Uterus (tissue), 4 donors: ENCODE measurements at places on chromosomes 7 and 10. TPM values are rescaled to one million over a fixed set of nuclear protein-coding genes. Genes with fewer than 3 reads are reported as not detected.

GRCh38 chr10:8800426-8800825, 745.9 kb downstream of the GATA3 start:
- no peak for DNase-seq

GRCh38 chr10:72123616-72124015, 35.3 kb upstream of the SPOCK2 start:
- DNase-seq = no peak

DNA sequence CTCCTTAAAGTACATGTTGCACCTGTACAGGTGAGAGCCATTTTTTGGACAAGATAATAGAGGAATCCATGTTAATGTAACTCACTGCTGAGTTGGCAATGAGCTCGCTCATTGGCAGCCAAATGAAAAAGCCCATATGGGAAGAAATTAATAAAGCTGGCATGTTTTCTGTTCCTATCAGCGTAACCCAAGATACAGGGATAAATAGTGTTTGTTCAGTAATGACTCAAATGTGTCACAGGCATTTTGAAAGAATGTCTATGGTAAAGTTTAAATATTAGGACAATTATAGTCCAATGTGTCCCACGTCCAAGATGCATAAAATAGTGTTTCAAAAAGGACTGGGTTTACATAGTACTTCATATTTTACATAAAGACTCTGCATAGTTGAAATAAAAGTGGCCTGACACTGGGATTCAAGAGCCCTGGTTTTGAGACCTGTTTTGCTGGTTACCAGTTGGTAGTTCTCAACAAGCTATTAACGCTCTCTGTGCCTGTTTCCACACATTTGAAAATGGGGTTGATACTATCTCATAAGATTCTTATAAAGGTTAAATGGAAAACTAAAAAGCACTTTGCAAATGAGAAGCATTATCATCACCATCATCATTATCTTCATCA, 49.1 kb downstream of the MTURN start:
- no peak for DNase-seq

GRCh38 chr10:93420091-93420490, 62.0 kb downstream of the MYOF start:
- no peak for DNase-seq

DNA sequence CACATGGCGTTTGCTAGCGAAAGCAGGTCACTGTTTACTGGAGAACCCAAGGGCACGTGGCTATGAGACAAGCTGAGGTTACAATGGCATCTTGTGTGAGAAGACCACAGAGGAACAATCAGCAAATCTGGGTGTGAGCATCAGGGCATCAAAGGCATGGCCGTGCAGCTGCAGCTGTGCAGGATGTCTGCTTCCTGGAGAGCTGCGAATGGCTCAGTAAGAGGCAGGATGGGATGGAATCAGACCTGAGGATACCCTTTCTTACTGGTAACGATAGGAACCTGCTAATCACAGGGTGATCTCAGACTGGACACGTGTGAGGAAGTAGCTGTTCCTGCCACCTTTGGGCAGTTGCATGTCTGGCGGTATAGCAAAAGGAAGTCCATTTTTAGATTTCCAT, 119.5 kb downstream of the RNF216 start:
- DNase-seq = no peak

- DNase-seq = no peak
These were observed 151.1 kb downstream of the TMEM26 start for GRCh38 chr10:61302124-61302523.

GRCh38 chr10:7291487-7292270, 119.2 kb downstream of the SFMBT2 start:
- no peak for DNase-seq

DNA sequence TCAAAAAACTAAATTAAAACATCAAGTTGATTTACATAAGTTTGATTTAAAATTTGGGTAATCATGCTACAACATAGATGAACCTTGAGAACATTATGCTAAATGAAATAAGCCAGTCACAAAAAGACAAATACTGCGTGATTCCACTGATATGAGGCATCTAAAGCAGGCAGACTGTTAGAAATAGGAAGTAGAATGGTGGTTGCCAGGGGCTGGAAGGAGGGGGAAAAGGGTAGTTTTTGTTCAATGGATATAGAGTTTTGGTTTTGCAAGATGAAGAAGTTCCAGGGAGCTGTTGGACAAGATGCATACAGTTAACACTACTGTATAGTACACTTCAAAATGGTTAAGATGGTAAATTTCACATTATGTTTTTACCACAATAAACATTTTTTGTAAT, 45.0 kb upstream of the IFRD1 start:
- no peak for DNase-seq

- DNase-seq = peak; percentile 56
These were observed 27.1 kb upstream of the TNRC18 start for GRCh38 chr7:5450549-5451327.

DNA sequence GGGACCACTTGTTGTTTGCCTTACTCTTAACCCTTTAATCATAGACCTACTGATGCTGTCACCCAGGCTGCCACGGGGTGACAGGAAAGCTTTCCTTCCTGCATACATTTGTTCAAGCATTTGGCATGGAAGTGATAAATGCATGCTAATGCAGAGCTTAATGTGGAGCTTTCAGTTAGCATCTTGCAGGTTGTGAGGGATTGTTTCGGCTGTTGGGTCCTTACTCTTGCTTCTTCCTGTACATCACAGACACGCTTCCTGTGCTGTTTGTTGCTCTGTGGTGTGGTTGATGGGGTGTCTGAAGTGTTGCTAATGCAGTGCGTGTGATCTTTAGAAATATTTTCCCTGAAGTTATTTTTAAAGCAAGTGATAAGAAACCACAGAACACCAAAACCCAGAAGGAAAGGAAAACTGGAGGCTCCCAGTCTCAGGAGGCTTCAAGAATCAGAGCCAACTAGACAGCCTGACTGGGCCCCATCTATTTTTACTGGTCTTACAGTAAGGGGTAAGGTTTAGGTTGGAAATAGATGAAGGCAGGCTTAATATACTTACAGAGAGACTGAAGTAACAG, 143.1 kb downstream of the CHN2 start:
- no peak for DNase-seq

DNA sequence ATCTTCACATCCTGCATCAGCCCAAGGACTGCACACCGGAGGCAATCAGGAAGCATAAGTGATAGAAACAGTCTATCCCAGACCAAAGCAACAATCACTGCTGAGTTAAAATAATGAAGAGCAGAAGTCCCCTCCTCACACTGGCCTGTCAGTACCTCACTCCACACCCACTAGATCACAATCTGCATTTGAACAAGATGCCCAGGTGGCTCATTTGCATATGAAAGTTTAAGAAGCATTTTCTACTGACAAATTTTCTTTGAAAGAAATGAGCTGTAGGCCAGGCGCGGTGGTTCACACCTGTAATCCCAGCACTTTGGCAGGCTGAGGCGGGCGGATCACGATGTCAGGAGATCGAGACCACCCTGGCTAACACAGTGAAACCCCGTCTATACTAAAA, 77.4 kb downstream of the CUL2 start:
- DNase-seq = no peak

BAIAP2L1 gene
- not detected for total RNA-seq

LEP gene
- not detected for total RNA-seq
